Right hindlimb (tissue), 1 donor: ENCODE measurements at places on chromosomes 12 and 14.

GRCh38 chr12:24222968-24223367, 273.5 kb upstream of the SOX5 start:
- DNase-seq: no peak

DNA sequence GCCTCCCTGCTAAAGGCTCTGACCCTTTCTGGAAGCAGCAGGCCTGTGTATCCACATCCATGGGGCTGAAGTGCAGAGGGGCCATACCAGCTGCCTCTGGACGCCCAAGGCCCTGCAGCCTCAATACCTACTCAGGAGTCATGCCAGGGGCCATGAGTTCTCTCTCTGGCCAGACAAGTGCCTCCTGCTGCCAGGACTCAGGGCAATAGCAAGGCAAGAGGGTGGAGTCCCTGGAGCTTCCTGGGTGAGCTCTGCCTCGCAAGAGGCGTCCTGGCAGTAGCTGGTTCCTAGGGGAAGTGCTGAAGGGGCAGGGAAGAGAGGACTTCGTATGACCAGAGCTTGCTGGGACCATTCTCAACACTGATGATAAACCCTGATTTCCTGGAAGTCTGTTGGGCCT, 10.9 kb upstream of the ENDOU start:
- no peak for DNase-seq

GRCh38 chr12:109250523-109250922, 58.6 kb downstream of the FOXN4 start:
- no peak for DNase-seq

GRCh38 chr12:11162502-11162901, 8.5 kb upstream of the SMIM10L1 start:
- no peak for DNase-seq

GRCh38 chr14:29271669-29272068, 505.1 kb downstream of the FOXG1 start:
- no peak for DNase-seq

DNA sequence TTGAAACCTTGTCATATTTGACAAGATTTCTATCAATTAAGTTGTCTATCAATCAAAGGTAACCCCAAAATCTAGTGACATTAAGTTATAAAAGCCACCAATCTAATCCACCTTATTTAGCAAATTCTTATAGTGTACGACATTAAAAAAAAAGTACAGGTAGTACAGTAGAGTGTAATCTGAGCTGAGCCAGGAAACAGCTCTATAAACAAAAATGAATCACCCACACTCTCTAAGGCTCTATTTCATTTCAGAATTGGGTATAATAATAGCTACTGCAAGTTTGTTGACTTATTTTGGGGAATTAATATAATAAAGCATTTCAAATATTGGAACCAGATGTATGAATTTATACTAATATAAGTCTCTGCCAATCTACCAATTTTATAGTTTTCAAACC, 342.4 kb upstream of the FLRT2 start:
- no peak for DNase-seq
